Naive B cell (primary cell): ENCODE measurements at places on chromosomes 12 and 14.

- H3K4me3 ChIP-seq = no peak overlapping the region
- peaks cover 2% of the 10 kb centered on the region for H3K4me1 ChIP-seq
- no peaks in the 10 kb centered on the region for H3K27me3 ChIP-seq
Observed at GRCh38 chr14:95544588-95544987, 9.7 kb downstream of the GLRX5 start.

- H3K36me3 ChIP-seq = no peaks in the 10 kb centered on the region
- no peak for DNase-seq
- no peaks in the 10 kb centered on the region for H3K27me3 ChIP-seq
- no peaks in the 10 kb centered on the region for H3K4me1 ChIP-seq
- H3K4me3 ChIP-seq = no peak overlapping the region
Observed at GRCh38 chr14:52862632-52863333, 71.4 kb upstream of the GNPNAT1 start.

DNA sequence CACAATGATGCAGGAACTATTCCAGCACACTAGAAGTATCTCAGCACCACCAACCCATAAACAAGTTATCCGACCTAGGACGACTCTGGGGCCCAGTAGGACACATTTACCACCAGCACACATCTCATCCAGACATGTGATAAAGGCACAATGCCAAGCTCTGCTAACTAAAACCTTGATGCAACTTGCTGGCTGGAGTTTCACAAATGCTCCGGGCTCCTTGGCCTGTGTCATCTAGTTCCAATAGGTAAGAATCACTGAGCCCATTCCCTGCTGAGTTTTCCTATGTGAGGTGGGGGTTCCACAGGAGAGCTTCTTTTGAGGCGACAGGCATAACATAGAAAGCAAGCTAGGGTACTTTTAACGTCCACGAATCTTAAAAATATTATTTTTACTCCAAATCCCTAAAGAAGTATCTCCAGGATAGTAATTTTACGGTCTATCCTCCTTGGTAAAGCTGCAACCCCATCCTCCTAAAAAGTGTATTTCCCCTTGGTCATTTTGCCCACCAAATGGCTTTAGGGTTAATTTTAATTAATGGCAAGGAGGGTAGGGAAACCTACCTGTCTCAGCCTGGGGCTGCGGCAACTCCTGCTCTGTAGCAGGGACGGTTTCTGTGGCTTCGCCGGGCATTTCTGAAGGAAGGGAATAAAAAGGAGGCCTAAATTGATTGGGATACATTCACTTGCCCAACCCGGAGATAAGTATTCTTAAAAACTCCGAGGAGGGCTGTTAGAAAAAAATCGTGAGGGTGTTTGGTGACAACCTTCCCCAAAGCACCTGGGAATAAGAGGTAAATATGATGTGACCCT lies 1.0 kb downstream of the NACA start:
- H3K4me1 ChIP-seq = peaks cover 50% of the 10 kb centered on the region
- DNase-seq = no peak
- peaks cover 10% of the 10 kb centered on the region for H3K36me3 ChIP-seq
- H3K27ac ChIP-seq = peak overlapping the region; percentile 92
- H3K27me3 ChIP-seq = no peaks in the 10 kb centered on the region
- H3K4me3 ChIP-seq = peak overlapping the region; percentile 89

DNA sequence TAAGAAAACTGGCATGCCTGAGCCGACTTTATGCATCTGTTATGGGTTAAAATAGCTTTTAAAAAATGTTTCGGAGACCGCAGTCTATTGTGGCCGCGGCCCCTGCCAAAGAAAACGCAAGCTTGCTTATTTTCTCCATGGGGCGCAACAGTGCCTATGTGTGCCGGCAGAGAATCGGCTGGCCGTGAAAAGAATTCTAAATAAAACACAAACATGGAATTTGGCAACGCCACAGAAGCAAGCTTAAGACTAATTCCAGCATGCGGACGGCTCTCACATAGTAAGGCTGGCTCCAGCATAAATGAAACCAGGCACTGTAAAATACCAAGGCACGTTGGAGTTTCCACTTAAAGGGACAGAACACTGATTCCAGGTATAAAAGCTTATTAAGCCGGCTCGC lies 56.7 kb downstream of the BCL11B start:
- no peak overlapping the region for H3K4me3 ChIP-seq
- no peak overlapping the region for H3K27ac ChIP-seq
- H3K4me1 ChIP-seq = no peaks in the 10 kb centered on the region
- H3K36me3 ChIP-seq = no peaks in the 10 kb centered on the region

DNA sequence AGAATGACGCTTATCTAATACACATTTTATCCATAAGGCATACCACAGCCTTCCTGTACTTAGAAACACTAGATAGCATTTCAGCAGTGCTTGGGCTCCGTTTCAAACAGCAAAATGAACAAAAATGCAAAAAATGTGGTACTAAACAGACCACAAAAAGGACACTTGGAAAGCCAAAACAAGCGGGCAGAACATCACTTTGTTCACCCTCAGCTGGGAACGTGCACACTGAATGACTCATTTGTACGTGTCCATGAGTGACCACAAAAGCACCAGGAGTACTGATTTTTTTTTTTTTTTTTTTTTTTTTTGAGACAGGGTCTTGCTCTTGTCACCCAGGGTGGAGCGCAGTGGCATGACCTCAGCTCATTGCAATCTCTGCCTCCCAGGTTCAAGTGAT lies 8.9 kb upstream of the FOXN3 start:
- no peak overlapping the region for H3K27ac ChIP-seq
- no peak for DNase-seq
- no peak overlapping the region for H3K4me3 ChIP-seq
